T-helper 2 cell treated with Interferon-gamma antibody and Interleukin-4, amounts not matched to agents 5 μg/mL and 100 μg/mL, for 36 hours (primary cell): ENCODE measurements at places on chromosomes 6 and 20.
A peak's percentile ranks its signal among the peaks of the same experiment; 100 is the strongest.

DNA sequence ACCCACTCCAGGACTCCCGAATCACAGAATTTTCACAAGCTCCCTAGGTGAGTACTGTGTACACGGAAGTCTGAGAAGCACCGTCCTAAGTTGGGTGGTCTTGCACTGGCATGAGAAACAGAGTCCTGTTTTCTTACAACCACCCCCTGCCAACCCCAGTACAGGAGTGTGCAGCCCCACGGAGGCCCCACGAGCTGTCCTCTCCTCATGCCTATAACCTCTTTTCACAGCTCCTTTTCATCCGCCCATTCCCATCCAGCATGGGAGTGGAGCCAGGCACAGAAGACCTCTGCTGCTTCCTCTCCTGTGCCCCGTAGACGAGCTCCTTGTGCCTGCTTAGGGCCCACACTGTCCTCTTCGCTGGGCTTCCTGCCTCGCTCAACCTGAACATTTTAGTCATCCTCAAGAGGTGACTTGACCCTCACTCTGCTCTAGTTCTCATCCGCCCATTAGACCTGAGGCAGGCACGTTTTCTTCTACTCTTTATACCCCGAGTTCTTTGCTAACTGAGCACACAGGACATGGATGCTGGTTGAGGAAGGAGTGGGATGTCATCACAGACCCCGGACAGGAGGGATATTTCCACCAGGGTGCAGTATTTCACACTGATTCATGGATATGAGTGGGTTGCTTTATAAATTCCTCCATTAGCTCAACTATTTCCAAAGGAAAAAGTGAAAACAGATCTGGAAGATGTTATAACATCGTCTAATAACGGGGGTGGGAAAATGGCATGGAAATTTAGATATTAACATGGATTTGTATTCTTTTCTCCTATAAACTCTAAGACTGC lies 160.5 kb downstream of the TTLL2 start:
- no peak overlapping the region for H3K27ac ChIP-seq
- no peak for DNase-seq
- no peaks in the 10 kb centered on the region for H3K4me1 ChIP-seq
- H3K4me3 ChIP-seq, result no peak overlapping the region

DNA sequence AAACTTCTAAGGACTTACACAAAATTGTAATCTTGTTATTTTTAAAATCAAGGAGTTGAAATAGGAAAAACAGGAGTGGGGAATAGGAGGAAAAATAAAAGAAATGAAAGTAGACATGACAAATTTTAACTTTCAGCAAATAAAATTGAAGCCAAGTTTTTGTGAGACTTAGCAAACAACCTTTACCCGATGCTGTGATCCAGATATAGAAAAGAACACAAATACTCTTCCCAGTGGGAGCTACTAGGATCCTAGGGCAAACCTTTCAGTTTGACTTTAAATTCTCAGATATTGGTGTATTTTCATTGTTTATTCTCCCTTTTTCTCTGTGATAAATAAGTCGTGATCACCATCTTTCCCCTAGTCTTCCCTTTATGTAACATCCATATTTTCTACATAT lies 968.7 kb upstream of the CITED2 start:
- H3K27me3 ChIP-seq, result no peaks in the 10 kb centered on the region
- H3K36me3 ChIP-seq, result no peaks in the 10 kb centered on the region
- DNase-seq, result no peak
- no peak overlapping the region for H3K27ac ChIP-seq
- H3K4me1 ChIP-seq, result no peaks in the 10 kb centered on the region

DNA sequence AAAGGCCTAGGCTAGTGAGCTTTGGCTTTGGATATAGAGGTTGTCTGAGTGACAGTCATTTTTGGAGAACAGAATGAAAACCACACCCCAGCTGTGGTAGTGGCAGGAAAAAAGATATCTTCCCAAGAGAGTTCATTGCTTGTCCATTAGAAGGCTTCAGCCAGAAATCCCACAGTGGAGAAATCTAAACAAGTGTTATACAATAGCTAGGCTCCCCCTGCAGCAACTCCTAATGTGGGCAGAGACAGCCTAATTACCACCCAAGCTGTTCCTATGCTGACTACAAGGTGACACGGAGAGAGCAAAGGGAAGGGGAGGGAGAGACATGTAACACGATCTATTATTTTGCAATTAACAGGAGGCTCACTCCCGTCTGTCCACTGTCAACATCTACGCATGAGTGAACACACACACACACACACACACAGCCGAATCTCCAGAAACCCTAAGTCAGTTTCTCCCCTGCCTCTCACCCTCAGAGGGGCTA lies 147.5 kb upstream of the TCF21 start:
- H3K4me3 ChIP-seq, result no peak overlapping the region
- no peaks in the 10 kb centered on the region for H3K4me1 ChIP-seq
- no peaks in the 10 kb centered on the region for H3K36me3 ChIP-seq

DNA sequence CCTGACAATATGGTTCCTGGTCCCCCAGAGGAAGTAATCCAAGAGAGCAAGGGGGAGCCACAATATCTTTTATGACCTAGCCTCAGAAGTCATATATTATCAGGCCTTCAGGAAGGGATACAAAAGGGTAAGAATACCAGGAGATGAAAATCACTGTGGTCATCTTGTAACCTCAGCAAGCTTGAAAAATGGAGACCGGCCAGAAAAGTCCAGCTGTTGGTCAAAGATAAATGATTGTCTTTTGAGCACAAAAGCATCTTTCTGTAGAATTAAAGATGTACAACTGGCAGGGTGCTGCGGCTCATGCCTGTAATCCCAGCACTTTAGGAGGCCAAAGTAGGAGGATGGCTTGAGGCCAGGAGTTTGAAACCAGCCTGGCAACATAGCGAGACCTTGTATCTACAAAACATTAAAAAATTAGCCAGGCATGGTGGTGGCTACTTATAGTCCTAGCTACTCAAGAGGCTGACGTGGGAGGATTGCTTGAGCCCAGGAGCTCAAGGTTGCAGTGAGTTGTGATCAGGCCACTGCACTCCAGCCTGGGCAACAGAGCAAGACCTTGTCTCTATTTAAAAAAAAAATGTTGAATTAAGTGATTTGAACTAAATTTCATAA lies 118.0 kb upstream of the MARCKS start:
- H3K4me3 ChIP-seq, result no peak overlapping the region
- no peaks in the 10 kb centered on the region for H3K4me1 ChIP-seq
- H3K27me3 ChIP-seq, result peaks cover 2% of the 10 kb centered on the region
- no peak for DNase-seq
- no peak overlapping the region for H3K27ac ChIP-seq

- peak; percentile 29 for DNase-seq
- H3K36me3 ChIP-seq, result peaks cover 10% of the 10 kb centered on the region
- peaks cover 7% of the 10 kb centered on the region for H3K4me1 ChIP-seq
- H3K27ac ChIP-seq, result no peak overlapping the region
- H3K4me3 ChIP-seq, result no peak overlapping the region
Measured at GRCh38 chr6:37314487-37315156, 39.2 kb upstream of the RNF8 start.

DNA sequence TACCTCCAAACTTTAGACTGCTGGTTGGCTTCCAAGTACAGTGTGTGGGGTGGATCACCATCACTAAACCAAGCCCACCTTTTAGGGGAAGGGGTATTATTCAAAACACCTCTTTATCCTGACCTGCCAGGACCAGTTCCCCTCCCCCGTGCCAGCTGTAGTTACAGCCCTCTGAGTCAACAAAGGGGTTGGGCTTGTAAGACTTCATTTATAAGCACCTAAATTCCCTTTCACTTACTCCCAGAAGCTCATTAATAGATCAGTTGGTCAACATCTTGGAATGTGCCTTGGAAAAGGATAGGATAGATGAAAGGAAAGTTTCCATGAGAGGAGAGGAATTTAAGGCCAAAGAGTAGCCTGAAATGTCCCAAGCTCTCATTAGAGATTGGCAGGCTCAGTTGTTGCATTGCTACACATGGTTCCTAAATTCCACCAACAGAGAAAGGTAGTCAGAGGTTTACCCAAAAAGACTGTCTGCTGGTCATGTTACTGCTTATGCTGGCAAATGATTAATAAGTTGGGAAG lies 59.2 kb downstream of the TNFAIP3 start:
- H3K4me1 ChIP-seq, result peaks cover 41% of the 10 kb centered on the region
- no peaks in the 10 kb centered on the region for H3K27me3 ChIP-seq
- H3K27ac ChIP-seq, result no peak overlapping the region
- no peak for DNase-seq

DNA sequence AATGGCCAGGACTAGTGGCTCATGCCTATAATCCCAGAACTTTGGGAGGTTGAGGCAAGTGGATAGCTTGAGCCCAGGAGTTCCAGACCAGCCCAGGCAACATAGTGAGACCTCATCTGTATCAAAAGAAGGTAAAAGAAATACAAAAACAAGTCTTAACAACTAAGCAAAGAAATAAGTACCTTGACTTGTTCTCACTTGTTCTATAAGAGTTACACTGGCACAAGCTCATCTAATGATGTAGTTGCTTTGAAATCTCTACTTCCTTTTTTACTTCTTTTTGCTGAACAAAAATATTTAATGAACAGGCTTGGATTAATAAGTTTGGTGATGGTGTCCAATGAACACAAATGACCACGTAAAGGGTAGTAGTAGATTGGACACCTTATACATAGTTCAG lies 72.2 kb downstream of the SGK1 start:
- no peaks in the 10 kb centered on the region for H3K27me3 ChIP-seq
- no peak for DNase-seq
- H3K27ac ChIP-seq, result peak overlapping the region; percentile 26
- peaks cover 8% of the 10 kb centered on the region for H3K36me3 ChIP-seq
- no peak overlapping the region for H3K4me3 ChIP-seq
- H3K4me1 ChIP-seq, result peaks cover 57% of the 10 kb centered on the region

GRCh38 chr6:32954986-32955802 lies 2.3 kb upstream of the HLA-DMA start:
- H3K36me3 ChIP-seq, result peaks cover 3% of the 10 kb centered on the region
- H3K4me1 ChIP-seq, result peaks cover 40% of the 10 kb centered on the region
- no peak overlapping the region for H3K27ac ChIP-seq
- no peak for DNase-seq

DNA sequence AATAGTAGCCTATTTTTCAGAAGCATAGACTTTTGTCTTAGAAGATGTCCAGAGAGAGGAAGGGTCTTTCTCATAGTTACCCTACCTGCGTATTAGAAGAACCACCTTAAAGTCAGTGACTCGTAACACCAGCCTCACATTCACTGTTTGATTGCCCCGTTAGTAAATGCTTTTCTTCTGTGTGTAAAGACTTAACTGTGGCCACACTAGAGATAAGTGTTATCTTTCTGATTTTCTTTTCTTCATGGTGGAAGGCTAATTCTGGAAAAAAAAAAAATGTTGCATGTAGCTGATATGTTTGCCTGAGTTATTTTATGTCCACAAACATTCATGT lies 83.9 kb downstream of the SAMD3 start:
- DNase-seq, result no peak
- H3K4me1 ChIP-seq, result peaks cover 55% of the 10 kb centered on the region
- peaks cover 73% of the 10 kb centered on the region for H3K36me3 ChIP-seq
- peak overlapping the region; percentile 87 for H3K27ac ChIP-seq

DNA sequence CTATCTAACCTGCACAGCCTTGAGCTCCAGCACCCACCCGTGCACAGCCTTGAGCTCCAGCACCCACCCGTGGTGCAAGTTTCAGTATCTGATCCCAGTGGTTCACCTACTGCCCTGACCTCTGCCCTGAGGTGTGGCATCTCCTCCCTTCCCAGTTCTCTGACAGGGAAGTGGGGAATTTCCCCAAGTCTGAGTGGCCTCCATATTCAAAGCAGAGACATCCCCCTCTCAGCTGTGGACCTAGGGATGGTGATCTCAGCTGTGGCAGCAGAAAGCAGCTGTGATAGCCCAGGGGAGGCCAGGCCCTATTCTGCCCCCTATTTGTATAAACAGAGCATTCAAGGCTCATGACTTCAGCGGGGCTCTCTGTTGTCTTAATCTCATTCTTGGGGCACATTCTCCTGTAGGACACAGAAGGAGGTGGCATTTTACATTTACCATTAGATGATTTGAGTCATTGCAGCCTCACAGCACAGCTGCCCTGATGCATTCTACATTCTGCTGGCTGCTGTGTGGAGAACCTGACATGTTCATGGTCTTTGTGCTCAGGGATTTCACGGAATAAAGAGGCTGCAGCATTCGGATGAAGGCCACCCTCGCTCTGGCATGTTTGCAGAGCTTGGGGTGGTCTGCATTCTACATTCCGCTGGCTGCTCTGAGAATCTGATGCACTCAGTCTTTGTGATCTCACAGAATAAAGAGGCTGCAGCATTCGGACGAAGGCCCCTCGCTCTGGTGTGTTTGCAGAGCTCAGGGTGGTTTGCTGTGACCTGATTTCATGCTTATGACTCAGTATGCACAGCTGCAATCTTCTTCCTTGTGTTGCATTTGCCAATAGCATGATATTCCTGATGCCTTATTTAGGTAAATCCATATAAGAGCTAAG lies 16.9 kb downstream of the GPR31 start:
- peaks cover 27% of the 10 kb centered on the region for H3K27me3 ChIP-seq
- no peak overlapping the region for H3K4me3 ChIP-seq
- peaks cover 2% of the 10 kb centered on the region for H3K4me1 ChIP-seq
- no peak overlapping the region for H3K27ac ChIP-seq
- DNase-seq, result no peak
- no peaks in the 10 kb centered on the region for H3K36me3 ChIP-seq

DNA sequence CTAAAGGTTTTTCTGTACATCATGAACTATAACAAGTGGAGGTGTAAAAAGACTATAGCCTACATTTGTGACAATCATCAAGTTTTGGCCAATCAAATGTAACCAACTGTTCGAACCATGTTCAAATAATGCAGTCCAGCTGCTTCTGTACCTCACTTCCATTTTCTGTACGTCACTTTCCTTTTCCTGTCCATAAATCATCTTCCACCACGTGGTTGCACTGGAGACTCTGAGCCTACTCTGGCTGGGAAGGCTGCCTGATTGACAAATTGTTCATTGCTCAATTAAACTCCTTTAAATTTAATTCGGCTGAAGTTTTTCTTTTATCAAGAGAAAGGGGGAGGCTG lies 270.4 kb upstream of the JARID2 start:
- H3K36me3 ChIP-seq, result no peaks in the 10 kb centered on the region
- peaks cover 4% of the 10 kb centered on the region for H3K4me1 ChIP-seq
- H3K27ac ChIP-seq, result no peak overlapping the region
- H3K4me3 ChIP-seq, result no peak overlapping the region
- H3K27me3 ChIP-seq, result no peaks in the 10 kb centered on the region

DNA sequence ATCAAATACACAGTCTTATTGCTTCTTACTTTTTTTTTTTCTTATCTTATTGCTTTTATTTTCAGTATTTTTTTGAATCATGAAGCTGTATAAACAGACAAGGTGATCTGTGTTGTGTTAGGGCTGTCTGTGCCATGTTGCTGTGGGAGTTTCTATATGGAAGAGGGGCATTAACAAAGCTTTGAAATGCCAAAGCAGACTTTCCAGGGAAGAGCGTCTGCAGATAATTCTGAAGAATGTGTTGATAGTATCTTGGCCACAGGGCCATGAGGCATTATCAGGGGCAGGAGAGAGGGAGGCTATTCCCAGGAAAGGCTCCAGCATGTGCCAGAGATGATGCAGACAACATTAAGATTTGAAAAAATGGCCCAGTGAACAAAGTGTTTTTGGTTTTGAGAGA lies 354.5 kb downstream of the UTRN start:
- no peak for DNase-seq
- H3K36me3 ChIP-seq, result no peaks in the 10 kb centered on the region
- H3K4me3 ChIP-seq, result no peak overlapping the region
- H3K27me3 ChIP-seq, result no peaks in the 10 kb centered on the region
